Activated T-cell treated with anti-CD3 and anti-CD28 coated beads, Interleukin-2, amount 50 U/mL, for 72 hours (primary cell): ENCODE measurements at places on chromosomes 2 and 18. TPM values are rescaled to one million over a fixed set of nuclear protein-coding genes. Genes with fewer than 3 reads are reported as not detected.

MTCL1 gene
- total RNA-seq, result 0.38 TPM

SLC25A12 gene
- total RNA-seq, result 27.4 TPM

RNF144A gene
- total RNA-seq, result 73.9 TPM

RASGRP3 gene
- total RNA-seq, result 3.1 TPM

IMPA2 gene
- 20.2 TPM for total RNA-seq

ITGA4 gene
- total RNA-seq, result 47.3 TPM

LYG2 gene
- not detected for total RNA-seq

GNLY gene
- total RNA-seq, result 143 TPM

M1AP gene
- not detected for total RNA-seq

LYG1 gene
- total RNA-seq, result 0.83 TPM

ANKRD30B gene
- total RNA-seq, result not detected

ASPRV1 gene
- total RNA-seq, result 1.0 TPM

UGT1A5 gene
- not detected for total RNA-seq

AQP12A gene
- not detected for total RNA-seq
